Memory B cell (primary cell): ENCODE measurements at places on chromosomes 5 and 9.
A peak's percentile ranks its signal among the peaks of the same experiment; 100 is the strongest.

GRCh38 chr5:2200261-2200950, 317.7 kb upstream of the IRX4 start:
- DNase-seq, result no peak

DNA sequence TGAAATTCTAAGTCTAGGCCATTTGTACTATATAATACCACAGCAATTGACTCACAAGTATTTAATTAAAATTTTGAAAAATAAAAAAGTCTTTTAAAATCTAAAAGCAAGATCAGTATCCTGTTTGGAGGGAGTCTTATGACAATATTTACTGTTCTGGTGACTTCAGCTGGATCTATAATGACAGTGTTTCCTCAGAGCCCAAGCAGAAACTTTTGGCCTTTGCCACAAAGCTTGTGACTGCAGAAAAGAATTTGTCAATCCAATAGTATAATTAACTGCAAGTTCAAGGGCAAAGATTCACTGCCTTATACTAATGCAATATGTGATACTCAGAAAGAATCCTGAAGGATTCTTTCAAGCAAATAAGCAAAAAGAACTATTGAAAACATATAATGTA, 49.6 kb upstream of the RAPGEF6 start:
- no peak for DNase-seq

- DNase-seq, result no peak
Measured at GRCh38 chr5:7467179-7467578, 71.2 kb downstream of the ADCY2 start.

- no peak for DNase-seq
Measured at GRCh38 chr5:55923177-55923771, 71.5 kb downstream of the IL6ST start.

DNA sequence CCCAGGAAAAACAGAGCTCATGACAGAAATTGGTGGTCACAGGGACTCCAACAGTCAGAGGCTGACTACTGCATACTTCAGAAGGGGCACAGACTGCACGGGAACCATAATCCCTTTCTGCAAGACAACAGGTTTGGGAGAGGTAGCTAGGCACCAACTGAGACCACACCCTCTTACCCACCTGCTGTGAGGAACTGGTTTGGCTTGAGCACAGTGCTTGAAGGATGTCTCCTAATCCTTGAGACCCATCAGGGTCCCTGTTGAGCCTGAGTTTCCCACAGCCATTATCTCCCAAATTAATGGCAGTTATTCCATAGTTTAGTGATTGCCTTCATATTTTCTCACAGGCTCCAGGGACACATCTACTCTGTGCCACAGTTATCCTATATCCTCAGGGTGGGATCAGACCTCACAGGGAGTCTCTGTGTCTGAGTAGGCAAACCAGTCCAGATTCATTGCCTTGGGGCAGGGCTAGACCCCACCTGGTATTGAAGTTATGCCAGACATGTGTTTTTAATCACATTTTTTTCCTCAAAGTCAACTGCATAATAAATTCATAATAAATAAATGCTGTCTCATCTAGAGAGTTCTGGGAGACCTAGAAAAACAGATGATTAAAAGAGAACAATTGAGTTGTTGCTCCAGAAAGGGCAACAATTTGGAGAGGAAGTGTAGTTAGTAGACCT, 9.3 kb upstream of the CAST start:
- no peak for DNase-seq

- no peak for DNase-seq
Measured at GRCh38 chr5:24045046-24045445, 537.6 kb downstream of the PRDM9 start.

DNA sequence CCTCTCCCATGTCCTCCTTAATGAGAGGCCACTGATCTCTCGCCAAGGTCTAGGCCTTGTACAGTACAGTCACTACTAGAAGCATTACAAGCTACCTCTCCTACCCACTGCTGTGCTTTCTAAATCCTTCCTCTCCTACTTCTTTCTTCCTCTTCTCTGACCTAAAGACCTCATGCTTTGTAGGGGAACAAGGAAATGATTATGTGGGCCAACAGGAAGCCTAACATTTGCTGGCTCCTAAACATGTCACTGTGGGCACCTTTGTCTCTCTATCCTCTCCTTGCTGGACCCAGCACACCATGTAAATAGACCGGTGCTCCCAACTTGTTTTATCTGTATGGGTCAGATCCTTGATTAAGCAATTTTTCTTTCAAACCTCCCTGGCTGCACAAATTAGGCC, 16.7 kb downstream of the SLC28A3 start:
- no peak for DNase-seq

DNA sequence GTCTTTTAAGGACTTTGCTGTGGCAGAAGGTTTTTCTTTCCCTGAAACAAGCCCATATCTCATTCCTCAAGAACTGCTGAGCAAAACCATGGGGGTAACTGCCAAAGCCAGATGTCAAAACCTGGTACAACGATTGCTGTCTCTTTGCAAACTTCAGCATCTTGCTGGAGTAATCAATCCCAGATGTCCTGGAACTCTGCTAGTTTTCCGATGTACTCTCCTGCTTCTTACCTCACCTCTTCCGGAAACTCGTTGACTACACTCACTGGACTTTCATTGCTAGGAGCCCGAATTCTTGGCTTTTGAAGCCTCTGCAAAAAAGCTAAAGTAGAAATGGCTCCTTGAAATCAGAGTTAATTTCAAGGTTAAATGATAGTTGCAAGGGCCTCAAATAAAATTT, 23.3 kb downstream of the RAD1 start:
- DNase-seq, result no peak

- no peak for DNase-seq
Measured at GRCh38 chr5:154190595-154191304, at the start of gene GALNT10. Gene GALNT10, plus strand, starts transcription at chr5:154190733. Its CDS starts 134 bp downstream, at chr5:154190867.

DNA sequence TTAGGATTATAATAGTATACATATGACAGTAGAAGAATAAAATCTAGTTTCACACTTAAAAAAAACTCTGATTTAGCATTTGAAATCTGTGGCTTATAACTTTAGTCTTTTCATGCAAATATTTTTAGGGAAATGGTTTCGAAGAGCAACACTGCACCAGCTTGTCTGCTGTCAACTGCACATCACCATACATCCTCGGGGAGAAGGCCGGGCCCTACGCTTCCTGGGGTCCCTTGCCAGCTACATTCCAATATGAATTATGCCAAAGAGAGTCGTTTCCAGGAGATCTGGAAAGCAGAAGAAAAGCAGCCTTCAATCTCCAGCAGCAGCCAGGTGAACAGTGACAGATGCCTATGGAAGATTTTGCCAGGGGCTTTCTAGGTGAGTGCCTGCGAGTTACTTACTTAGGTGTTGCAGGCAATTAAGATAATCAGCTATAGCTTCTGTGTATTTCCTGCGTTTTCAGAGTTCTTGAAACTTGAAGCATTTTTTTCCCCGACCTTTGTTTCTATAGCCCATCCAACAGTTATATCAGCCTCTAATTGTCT, 166.8 kb downstream of the TRPM3 start:
- DNase-seq, result no peak

DNA sequence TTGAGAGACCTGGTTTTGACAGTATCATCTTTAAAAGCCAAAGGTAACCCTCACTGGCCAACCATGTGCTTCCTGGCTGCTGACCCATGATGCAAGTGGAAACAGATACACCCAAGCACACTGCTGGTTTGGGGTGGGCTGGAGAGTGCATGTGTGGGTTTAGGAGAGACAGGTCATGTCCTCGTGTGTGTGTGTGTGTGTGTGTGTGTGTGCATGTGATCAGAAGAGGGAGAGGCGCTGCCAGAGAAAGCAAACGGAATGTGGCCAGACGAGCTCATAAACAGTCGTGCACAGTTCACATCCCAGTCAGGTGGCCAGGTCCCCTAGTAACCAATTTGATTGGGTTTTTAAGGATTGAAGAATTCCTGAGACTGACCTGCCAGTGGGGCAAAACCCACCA, 112.8 kb upstream of the ICE1 start:
- no peak for DNase-seq

DNA sequence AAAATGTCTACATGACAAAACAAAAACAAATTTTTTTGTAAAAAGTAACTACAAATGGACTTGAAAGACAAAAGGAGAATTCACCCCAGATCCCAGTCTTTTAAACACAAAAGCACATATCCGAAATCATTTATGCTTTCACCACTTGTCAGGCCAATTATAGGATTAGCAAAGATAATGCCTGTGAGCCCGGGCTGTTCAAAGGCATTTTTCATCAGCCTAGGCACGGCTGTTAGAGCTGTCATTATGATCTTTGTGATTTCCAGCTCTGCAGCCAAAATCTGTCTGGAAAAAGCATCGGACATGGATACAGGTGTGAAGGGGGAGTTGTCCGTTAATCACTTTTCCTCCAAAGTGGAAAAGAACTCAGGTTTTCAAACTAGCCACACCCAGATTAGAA, 23.6 kb upstream of the RAB14 start:
- no peak for DNase-seq

DNA sequence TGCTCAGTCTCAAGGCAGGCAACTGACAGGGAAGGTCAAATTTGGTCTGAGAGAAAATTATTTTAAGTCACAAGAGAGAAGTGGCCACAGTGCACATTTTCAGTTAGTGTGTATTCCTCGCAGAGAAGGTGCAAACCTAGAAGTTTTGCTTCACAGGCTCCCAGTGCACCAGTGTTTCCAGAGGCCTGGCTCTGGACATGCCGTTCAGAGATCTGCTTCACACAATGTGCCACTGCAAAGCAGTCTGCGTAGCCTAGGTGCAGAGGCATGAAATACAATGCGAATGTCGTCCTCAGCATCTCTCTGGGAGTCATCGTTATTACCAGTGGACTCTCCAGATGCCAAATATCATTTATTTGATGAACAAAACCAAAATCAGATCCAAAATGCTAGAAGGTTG, 147.8 kb downstream of the MAPKAP1 start:
- no peak for DNase-seq

DNA sequence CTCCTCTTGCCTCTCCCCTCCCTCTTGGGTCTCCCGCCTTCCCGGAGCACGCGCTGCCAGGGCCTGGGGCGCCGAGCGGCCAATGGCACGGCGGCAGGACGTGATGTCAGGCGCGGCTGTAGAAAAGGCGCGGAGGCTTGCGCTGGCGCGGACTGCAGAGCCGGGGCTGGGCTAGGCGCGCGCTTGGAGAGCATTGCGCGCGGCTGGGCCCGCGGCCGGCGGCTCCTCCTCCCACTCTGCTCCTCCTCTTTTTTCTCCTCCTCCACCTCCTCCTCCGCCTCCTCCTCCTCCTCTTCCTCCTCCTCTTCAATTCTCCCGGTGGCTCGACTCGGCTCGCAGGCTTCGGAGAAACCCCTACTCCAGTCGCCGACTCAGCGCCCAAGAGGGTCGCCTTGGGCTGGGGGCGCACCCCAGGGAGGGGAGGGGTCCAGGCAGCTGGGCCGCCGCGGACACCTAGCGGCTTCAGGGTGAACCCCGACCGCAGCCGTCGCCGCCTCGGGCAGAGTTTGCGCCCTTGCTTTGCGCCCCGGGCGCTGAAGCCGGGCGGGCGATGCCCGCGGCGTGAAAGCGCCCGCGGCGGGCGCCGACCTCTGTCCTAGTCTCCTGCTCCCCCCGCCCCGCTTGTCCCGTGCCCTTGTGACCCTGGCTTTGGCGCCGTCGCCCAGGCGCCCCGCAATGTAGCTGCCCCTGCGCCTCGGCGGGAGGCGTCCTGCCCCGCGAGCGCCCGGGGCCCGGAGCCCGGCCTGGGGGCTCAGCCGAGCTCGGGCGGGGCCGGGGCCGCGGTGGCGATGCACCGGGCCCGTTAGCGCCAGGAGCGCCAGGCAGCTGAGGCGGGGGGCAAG, at the start of gene LHX2:
Gene LHX2 (plus strand): TSS at position 309 of the 842 bp plus-strand sequence. CDS start 581 bp downstream, outside the sequence.
- peak; percentile 39 for DNase-seq

- DNase-seq, result no peak
Measured at GRCh38 chr5:177595026-177595585, 3.1 kb downstream of the TMED9 start.

GRCh38 chr9:95264954-95265615, 52.4 kb downstream of the FANCC start:
- no peak for DNase-seq

GRCh38 chr9:137054932-137055384, 1.1 kb upstream of the ENTPD2 start:
- no peak for DNase-seq

GRCh38 chr9:135811801-135812200, 95.5 kb downstream of the CAMSAP1 start:
- no peak for DNase-seq

DNA sequence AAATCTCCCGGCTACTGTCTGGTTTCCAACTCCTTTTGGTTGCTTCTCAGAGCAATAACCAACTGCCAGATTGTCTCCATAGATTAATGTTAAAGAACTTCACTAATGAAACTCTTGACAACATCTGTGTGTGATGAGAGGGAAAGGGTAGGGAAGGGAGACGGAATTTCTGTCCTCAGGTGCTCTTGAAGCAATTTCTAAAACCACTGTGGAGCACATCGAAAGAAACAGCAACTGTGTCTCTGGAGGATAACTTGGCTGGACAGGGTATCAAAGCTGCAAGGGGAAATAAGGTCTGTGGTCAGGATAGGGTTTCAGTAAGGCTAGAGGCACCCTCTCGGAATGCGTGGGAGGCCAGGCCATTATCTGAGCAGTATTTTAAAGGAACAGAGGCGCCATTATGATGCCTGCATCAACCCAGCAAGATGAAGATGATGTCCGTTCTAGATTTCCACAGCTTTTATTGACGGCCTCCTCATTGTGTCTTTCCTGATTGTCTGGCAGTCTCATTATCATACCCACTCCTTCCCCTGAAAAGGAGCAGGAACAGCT, 76.6 kb downstream of the RORB start:
- DNase-seq, result no peak

DNA sequence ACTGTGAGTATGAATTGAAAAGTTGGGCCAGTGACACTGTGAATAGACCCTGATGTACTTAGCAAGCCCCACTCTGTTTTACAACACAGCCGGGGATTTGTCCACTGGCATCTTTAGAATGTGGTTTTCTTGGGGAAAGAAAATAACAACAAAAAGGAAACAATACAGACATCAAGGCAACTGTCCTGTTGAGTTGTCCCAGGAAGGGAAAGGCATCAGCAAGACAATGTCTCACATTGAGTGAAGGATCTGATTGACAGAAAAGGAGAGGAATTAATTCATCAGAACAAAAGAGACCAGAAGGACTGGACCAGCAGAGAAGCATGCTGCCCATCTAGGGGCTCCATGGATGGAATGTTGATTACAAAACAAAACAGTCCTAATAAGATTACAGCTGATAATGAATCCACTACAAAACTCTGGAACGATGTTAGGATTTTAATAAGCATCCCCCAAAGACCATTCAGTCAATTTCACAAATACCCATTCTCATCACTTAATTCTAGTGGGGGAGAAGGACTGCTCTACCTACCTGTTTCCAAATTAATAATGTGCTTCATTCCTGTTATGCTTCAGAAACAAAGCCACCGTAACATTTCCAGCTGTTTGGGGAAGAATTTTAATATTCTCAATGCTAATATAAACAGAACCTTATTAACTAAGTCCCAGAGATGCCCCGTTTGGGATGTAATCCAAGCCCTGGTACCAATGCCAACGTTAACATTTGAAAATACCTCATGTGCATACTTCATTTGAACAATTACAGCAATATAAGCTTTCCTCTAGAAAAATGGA, 298.0 kb downstream of the SPOCK1 start:
- DNase-seq, result no peak

- peak; percentile 32 for DNase-seq
Measured at GRCh38 chr5:157671592-157672330, 428 bp downstream of the C5orf52 start.

- no peak for DNase-seq
Measured at GRCh38 chr9:99241106-99241505, 19.0 kb downstream of the SEC61B start.
